Uterus (tissue), 4 donors: ENCODE measurements at places on chromosomes 3 and 15. TPM values are rescaled to one million over a fixed set of nuclear protein-coding genes. Genes with fewer than 3 reads are reported as not detected.

- no peak overlapping the region for H3K4me3 ChIP-seq
- DNase-seq, result no peak
Measured at GRCh38 chr15:82873000-82873680, 63.7 kb downstream of the WHAMM start.

- no peak for DNase-seq
- peak overlapping the region; percentile 73 for H3K27ac ChIP-seq
- no peaks in the 10 kb centered on the region for H3K27me3 ChIP-seq
- no peaks in the 10 kb centered on the region for H3K36me3 ChIP-seq
Measured at GRCh38 chr3:23129817-23130216, 73.3 kb upstream of the UBE2E2 start.

DNA sequence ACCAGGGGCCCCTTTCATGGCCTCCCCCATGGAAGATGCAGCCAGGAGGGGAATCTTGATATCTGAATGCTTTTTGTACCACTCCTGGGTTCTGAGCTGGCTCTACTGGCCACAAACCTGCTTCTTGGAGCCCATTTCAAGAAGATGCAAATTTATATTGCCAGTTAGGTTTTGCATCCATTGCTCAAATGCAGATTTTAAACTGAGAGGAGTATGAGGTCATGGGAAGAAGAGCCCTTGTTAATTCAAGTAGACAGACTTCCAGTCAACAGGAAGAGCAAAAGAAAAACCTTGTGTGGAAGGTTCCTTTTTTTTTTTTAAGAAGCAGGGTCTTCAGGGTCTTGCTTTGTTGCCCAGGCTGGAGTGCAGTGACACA is 133.5 kb downstream of the PDZRN3 start:
- H3K4me1 ChIP-seq, result peaks cover 7% of the 10 kb centered on the region
- no peak for DNase-seq
- no peaks in the 10 kb centered on the region for H3K27me3 ChIP-seq
- no peak overlapping the region for H3K4me3 ChIP-seq

DNA sequence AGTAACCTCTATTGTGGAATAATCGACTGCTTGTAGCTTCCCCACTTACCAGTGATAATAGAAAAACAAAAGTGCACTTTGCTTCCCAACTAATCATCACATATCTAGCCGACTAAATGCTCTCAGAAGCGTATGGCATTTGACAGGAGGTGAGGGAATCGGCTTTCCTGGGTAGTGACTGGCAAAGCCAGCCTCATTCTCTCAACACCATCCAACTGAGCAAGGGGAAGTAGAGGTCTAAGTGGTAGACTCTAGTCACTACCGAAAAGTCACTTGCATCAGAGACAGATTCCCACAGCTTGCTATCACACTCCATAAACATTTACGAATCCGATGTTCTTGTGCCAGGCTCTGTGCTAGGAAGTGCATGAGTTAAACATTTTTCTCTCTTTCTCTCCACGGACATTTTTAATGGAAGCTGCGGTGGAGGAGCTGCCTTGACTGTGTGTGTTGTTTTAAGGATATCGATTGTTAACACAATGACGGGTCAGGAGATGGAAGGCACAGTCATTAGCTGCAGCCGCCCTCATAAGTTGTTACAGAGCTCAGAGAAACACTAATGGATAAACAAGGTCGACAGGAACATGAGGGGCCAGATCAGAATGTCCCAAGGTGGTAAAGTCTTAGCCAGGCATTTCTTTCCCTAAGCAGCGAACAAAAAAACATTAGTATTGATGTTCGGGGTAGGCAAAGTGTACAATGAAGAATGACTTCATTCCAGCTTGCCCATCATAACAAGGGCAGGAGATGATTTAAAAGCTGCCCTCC is 11.9 kb downstream of the ZNF385D start:
- no peaks in the 10 kb centered on the region for H3K4me1 ChIP-seq
- DNase-seq, result no peak
- no peak overlapping the region for H3K4me3 ChIP-seq
- no peaks in the 10 kb centered on the region for H3K27me3 ChIP-seq
- H3K36me3 ChIP-seq, result no peaks in the 10 kb centered on the region
- H3K27ac ChIP-seq, result no peak overlapping the region

The ERICH6 gene
- not detected for total RNA-seq

DNA sequence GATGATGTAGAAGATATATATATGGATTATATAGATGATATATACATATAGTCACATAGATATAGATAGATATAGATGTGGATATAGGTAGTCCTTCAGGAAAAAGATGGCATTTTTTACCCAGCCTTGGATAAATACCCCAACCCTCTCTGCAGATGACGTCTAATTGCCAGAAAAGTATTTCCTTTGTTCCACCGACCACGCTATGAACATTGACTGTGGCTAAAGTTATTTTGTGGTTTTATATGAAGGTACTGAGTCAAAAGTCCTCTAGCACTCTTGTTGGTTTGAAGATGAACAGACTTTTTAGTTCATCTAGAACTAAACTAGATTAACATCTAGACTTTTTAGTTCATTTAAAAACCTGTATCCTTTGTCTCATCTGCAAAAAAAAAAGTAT is 207.7 kb downstream of the PLOD2 start:
- no peaks in the 10 kb centered on the region for H3K36me3 ChIP-seq
- DNase-seq, result no peak
- peaks cover 3% of the 10 kb centered on the region for H3K27me3 ChIP-seq

The PAK2 gene
- 46.7 TPM for total RNA-seq

GRCh38 chr3:9930804-9931418 is 2.7 kb upstream of the CRELD1 start:
- peaks cover 7% of the 10 kb centered on the region for H3K4me1 ChIP-seq
- H3K4me3 ChIP-seq, result no peak overlapping the region
- H3K27me3 ChIP-seq, result no peaks in the 10 kb centered on the region
- no peak for DNase-seq
- no peaks in the 10 kb centered on the region for H3K36me3 ChIP-seq
- no peak overlapping the region for H3K27ac ChIP-seq

The PLA2G4E gene
- total RNA-seq, result not detected

GRCh38 chr3:169811631-169812331 is 889 bp upstream of the LRRIQ4 start:
- H3K36me3 ChIP-seq, result no peaks in the 10 kb centered on the region
- H3K27ac ChIP-seq, result peak overlapping the region; percentile 85
- peak overlapping the region; percentile 45 for H3K4me3 ChIP-seq
- no peaks in the 10 kb centered on the region for H3K27me3 ChIP-seq

The LRRC3B gene
- total RNA-seq, result 14.0 TPM

DNA sequence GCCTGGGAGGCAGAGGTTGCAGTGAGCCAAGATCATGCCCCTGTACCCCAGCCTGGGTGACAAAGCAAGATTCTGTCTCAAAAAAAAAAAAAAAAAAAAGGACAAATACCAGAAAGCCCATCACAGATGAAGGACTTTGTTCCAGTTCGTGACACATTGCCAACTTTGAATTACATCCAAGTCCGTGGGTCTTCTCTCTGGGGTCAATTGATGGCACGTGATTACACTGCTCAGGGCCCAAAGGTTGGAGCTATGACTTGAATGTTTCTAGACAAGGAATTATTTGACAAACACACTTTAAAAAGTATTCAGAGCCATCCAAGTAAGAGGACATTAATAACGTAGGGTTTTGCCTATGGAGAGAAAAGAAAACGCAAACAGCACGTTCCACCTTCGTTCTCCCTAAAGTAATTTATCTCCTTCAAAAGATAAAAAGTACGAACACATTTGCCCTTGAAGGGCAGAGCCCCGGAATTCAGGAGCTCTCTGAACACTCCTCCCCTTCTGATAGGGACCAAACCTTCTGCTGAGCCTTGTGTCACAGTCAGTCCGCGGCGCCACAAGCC is 31.3 kb upstream of the ST3GAL6 start:
- no peak for DNase-seq
- H3K36me3 ChIP-seq, result no peaks in the 10 kb centered on the region
- no peaks in the 10 kb centered on the region for H3K27me3 ChIP-seq
- H3K4me3 ChIP-seq, result peak overlapping the region; percentile 59
- no peaks in the 10 kb centered on the region for H3K4me1 ChIP-seq
- H3K27ac ChIP-seq, result peak overlapping the region; percentile 69

- H3K36me3 ChIP-seq, result peaks cover 3% of the 10 kb centered on the region
- H3K27ac ChIP-seq, result no peak overlapping the region
- no peaks in the 10 kb centered on the region for H3K27me3 ChIP-seq
- no peak for DNase-seq
Measured at GRCh38 chr3:147807776-147808175, 398.6 kb downstream of the ZIC1 start.

GRCh38 chr3:70849911-70850699 is 537.7 kb upstream of the MDFIC2 start:
- no peaks in the 10 kb centered on the region for H3K36me3 ChIP-seq
- peak overlapping the region; percentile 8 for H3K27ac ChIP-seq
- H3K4me1 ChIP-seq, result no peaks in the 10 kb centered on the region

DNA sequence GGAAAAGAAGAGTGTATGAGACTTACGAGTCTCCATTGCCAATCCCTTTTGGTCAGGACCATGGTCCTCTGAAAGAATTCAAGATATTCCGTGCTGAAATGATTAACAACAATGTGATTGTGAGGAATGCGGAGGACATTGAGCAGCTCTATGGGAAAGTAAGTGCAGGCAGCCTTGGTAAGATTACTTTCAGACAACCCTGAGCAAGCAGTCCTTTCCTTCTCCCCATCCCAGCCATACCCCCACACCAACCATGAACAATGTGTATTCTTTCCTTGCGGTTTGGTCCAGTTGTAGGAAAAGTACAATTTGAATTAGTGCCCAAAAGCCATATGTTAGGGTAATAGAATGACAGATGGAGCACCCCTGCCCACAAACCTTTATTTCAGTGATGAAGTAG is 5.6 kb downstream of the TSEN2 start:
- H3K27ac ChIP-seq, result no peak overlapping the region
- no peaks in the 10 kb centered on the region for H3K36me3 ChIP-seq
- H3K4me1 ChIP-seq, result no peaks in the 10 kb centered on the region
- H3K4me3 ChIP-seq, result no peak overlapping the region
- no peaks in the 10 kb centered on the region for H3K27me3 ChIP-seq
- no peak for DNase-seq

- H3K4me3 ChIP-seq, result no peak overlapping the region
- H3K36me3 ChIP-seq, result no peaks in the 10 kb centered on the region
- no peak overlapping the region for H3K27ac ChIP-seq
Measured at GRCh38 chr15:79769069-79769481, 127.7 kb downstream of the MTHFS start.

- no peaks in the 10 kb centered on the region for H3K27me3 ChIP-seq
- no peak for DNase-seq
- H3K4me1 ChIP-seq, result no peaks in the 10 kb centered on the region
- no peaks in the 10 kb centered on the region for H3K36me3 ChIP-seq
- no peak overlapping the region for H3K27ac ChIP-seq
- no peak overlapping the region for H3K4me3 ChIP-seq
Measured at GRCh38 chr15:91307601-91308000, 207.5 kb downstream of the SV2B start.

- no peak for DNase-seq
- peaks cover 50% of the 10 kb centered on the region for H3K4me1 ChIP-seq
- peak overlapping the region; percentile 99 for H3K27ac ChIP-seq
- no peaks in the 10 kb centered on the region for H3K27me3 ChIP-seq
- no peaks in the 10 kb centered on the region for H3K36me3 ChIP-seq
Measured at GRCh38 chr3:11636394-11636770, 7.3 kb downstream of the VGLL4 start.

DNA sequence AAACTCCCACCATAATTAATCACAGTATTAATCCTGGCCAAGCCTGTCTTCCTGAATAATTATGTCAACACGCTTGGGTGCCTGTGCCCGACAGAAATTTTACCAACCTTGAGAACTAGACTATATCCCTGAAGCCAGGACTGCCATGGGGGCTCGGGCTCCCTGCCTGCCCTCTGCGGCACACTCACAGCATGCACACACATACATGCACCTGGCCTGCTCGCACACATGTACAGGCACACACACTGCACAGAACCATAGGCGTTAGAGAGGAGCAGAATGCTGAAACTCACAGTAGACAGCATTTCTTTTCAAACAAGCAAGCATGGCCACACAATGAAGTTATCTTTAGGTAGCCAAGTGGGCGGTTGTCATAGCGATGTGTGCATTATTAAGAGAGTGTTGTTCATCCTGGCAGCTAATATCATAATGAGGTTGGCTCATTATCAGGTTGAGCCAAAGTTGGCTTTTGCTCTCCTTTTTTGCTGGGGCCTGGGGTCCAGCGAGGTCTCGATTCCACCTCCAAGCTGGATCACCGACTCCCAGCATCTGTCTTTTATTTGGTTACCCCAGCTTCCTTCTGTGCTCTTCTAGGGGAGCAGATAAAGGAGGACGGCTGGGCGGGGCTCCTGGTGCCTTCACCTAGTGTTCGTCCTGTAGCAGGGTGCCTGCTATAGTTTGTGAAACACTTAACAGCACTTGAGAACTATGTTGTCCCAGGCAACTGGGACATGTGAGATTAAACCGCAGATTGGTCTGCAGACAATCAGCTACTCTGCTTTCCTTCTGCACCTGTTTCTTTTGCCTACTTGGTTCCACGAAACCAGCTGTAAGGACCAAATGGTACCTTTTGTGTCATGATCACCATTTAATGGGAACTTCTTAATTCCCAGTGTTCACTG is 91.4 kb downstream of the ZNF621 start:
- no peak for DNase-seq
- H3K27ac ChIP-seq, result no peak overlapping the region
- no peaks in the 10 kb centered on the region for H3K4me1 ChIP-seq
- no peak overlapping the region for H3K4me3 ChIP-seq
- no peaks in the 10 kb centered on the region for H3K36me3 ChIP-seq

GRCh38 chr15:90343302-90343790 is 8.7 kb upstream of the ZNF774 start:
- H3K36me3 ChIP-seq, result no peaks in the 10 kb centered on the region
- no peak overlapping the region for H3K4me3 ChIP-seq
- H3K27me3 ChIP-seq, result no peaks in the 10 kb centered on the region
- no peak overlapping the region for H3K27ac ChIP-seq
- DNase-seq, result no peak

The P2RY1 gene
- total RNA-seq, result 30.7 TPM

- H3K36me3 ChIP-seq, result no peaks in the 10 kb centered on the region
- no peak for DNase-seq
- no peak overlapping the region for H3K27ac ChIP-seq
- H3K27me3 ChIP-seq, result no peaks in the 10 kb centered on the region
- H3K4me1 ChIP-seq, result no peaks in the 10 kb centered on the region
Measured at GRCh38 chr3:186168976-186169375, 60.1 kb upstream of the ETV5 start.

DNA sequence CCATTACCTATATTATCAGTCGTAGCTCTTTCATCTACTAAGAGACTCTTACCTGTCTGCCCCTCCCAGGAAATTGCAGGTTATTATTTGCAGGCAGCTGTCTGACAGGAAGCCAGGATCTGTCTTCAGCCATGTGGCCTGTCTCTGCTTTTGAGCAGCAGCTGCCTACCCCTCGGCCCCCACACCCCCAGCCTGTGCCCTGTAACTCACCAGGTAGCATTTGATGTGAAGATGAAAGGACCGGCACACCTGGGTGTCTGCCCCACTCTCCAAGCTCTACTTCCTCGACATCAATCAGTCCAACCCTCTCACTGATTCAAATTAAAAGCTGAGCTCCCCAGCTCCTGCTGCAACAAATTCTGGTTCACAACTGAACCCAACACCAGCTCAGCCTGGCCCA is 197.2 kb upstream of the CTNNB1 start:
- H3K27me3 ChIP-seq, result no peaks in the 10 kb centered on the region
- H3K4me3 ChIP-seq, result no peak overlapping the region
- no peaks in the 10 kb centered on the region for H3K4me1 ChIP-seq
- DNase-seq, result no peak
